Mesenchymal stem cell (in vitro differentiated cells and primary cell): ENCODE measurements at places on chromosomes 2 and 18.

DNA sequence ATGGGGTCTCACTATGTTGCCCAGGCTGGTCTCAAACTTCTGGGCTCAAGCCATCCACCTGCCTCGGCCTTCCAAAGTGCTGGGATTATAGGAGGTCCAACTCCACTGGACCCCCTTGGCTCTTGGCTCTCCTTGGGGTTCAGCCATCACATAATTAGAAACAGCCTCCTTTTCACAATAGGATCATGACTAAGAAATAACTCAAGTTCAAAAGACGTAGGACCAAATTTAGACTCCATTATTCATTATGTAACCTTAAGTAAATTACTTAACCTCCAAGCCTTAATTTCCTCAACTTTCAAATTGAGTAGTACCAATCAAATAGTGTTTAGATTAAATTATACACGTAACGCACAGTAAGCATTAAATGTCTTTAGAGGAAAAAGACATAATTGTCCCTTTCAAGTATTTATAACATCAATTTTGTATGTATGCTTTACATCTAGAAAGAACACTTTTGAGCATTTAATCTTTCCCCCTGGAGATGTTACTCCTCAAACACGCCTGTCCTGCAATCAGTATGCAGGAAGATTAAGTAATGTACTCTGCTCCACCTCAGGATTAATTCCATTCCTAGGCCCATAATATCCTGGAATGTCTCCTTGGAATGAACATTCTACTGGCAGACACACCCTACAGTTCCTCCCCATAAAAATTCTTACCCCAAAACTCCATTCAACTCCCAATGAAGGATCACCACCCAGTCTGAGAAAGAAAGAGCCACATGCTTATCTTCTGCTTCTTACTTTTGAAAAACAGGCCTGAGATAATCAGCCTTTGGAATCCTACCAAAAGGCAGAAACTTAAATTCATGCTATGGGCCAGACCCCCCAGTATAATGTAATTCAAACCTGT lies 49.1 kb downstream of the COBLL1 start:
- DNase-seq = no peak

GRCh38 chr2:165902934-165903333 lies 50.6 kb downstream of the TTC21B start:
- peak; percentile 72 for DNase-seq

DNA sequence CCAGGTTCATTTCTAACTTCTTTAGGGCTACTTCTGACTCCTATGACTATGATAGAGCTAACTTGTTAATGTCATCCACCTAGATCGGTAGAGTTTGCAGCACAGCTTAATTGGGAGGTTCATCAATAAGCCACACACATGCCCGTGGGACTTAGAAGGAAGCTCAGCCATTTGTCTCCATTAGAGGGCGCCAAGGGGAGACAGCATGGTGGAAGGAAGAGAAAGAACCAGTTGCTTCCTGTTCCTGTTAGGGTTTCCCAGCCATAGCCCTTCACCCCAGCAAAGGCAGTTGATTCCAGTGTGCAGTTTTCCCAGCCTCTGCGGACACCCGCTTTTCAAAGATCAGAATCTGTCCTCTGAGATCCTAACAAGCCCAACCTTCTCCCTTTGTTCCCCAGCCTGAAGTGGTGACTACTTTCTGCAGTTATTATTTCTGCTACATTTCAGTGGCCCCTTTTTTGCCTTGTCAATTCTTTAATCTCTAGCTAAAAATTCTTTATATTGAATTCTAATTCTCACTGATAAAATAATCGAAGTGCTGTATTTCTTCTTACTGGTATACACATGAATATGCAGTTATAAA lies 30.3 kb downstream of the MAIP1 start:
- peak; percentile 81 for DNase-seq

- no peak for DNase-seq
Observed at GRCh38 chr2:10716581-10716980, 4.8 kb upstream of the ATP6V1C2 start.
